Cardiac muscle cell (in vitro differentiated cells and primary cell): ENCODE measurements at places on chromosomes 5 and 9.

- DNase-seq, result peak; percentile 36
These were observed 32.0 kb upstream of the DMRT2 start for GRCh38 chr9:1018121-1018520.

DNA sequence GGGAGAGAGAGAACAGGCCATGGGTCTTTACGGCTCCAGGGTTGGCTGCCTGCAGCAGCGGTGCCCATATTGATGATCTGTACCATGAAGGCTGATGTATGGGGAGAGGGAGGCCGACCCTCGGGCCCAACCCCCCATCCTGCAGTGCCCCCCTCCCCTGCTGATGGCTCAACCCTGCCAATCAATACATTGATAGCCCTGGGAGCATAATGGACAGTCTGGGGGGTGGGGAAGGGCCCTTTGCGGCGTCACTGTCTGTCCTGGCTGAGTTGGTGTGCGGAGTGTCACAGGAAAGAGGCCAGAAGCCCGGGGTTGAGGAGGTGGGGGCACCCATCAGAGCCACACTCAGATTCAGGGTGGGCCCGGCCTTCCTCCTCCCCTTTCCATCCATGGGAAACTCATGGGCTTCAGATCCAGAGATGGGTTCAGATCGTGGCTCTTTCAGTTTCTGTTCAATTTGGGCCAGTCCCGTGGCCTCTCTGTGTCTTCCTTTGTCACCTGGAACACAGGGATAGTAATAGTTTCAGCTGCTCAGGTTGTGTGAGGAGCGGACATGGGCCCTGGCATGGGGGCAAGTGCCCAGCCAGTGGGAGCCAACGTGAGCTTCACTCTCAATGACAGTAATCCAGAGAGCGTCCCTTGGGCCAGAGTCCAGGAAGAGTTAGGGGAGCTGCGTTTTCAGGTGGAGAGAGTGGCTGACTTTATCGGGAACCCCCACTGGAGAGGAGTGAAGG lies 9.5 kb downstream of the FGF18 start:
- DNase-seq, result no peak

DNA sequence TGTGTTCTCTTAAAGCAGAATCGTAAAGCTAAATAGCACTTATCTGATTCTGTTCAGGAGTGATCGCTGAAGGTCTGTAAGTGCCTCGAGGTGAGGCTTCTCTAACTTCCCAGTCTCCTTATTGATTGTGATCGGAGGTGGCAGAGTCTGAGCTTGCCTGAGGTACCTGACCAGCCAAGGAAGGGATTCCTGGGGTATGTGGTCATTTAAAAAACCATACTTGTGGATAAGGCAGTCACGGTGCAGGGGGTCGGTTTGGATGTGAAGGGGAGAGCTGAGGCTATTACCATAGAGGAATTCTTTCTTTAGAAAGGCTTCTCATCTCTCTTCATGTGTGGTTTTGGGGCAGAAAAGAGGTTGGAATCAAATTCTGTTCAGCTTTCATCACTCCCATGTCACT lies 193.7 kb downstream of the TLE4 start:
- DNase-seq, result no peak

GRCh38 chr9:135504262-135505243 lies 4.1 kb downstream of the MRPS2 start:
- DNase-seq, result peak; percentile 75

- peak; percentile 13 for DNase-seq
These were observed 9.0 kb downstream of the FOCAD start for GRCh38 chr9:20693068-20693467.

DNA sequence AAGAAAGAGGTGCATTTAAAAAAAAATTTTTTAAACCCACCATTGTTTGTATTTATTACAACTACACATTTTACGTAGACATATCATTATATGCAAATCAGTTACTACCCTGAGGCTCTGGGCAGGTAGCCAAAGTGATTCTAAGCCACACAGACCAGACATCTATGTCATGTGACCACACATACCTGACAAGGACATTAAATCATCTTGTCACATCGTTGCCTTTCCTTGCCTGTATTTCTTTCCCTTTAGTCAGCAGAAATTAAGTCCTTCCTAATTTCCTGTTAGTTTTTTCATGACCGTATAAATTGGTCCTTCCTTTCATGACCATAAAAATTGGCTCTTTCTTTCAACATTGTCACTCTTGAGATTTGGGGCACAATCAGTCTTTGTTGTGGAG lies 134.2 kb upstream of the MARCHF11 start:
- no peak for DNase-seq

DNA sequence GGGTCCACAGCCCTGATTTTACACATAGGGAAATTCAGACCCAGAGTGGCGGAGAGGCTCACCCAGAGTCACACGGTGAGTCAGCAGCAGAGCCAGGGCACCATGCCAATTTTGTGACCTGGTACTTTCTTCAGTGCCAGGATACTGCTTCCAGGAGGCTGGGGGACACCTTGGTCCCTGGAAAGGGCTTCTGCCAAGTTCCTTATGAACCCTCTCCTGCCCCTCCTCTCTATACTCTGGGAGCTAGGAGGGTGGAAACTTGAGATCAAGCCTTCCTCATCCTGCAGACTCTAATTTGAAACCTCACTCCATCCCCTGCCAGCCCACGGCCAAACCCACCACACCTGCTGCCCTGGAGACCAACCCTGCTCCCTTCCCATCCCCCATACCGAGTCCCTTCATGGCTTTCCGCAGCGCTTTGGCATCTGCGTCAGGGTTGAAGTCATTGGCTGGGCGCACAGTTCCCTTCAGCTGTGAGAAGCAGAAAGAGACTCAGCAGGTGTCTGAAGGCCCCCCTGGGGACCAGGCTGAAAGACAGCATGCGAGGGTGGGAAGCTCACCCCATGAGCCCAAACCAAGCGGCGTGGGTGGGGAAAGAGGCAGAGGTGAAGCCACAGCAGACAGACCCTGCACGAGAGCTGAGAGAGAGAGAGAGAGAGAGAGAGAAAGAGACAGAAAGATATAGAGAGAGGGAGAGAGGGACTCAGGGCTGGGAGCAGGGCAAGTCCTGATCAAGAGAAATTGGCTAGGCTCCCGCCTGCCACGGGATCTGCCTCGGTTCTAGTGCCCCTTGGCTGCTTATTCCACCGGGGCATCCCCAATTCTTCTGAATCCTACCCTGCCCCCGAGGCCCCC lies 33.5 kb downstream of the ANXA6 start:
- DNase-seq, result peak; percentile 22

- DNase-seq, result no peak
These were observed 117.0 kb downstream of the SSBP2 start for GRCh38 chr5:81633891-81634290.

GRCh38 chr9:107044872-107045271 lies 181.9 kb downstream of the ZNF462 start:
- no peak for DNase-seq

- DNase-seq, result no peak
These were observed 249.6 kb downstream of the SLIT3 start for GRCh38 chr5:169051351-169051750.

DNA sequence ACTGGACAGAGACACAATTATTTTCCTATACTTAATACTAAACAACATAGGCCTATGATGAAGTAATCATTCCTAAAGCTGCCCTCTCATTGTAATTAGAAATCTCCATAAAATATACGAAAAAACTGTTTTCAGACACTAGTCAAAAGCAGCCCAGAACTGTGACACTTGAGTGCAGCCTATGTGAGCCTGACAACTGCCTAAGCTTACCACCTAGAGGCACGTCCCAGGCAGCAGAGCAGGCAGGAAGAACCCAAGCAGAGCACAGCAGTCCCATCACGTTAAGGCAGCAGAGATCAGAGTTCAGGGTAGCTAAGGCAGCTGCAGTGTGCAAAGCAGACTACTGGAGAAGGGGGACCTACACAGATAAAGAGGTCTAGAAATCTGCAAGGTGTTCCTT lies 46.4 kb downstream of the GOLPH3 start:
- DNase-seq, result no peak

- DNase-seq, result no peak
These were observed 18.9 kb upstream of the NPR3 start for GRCh38 chr5:32692036-32692746.

DNA sequence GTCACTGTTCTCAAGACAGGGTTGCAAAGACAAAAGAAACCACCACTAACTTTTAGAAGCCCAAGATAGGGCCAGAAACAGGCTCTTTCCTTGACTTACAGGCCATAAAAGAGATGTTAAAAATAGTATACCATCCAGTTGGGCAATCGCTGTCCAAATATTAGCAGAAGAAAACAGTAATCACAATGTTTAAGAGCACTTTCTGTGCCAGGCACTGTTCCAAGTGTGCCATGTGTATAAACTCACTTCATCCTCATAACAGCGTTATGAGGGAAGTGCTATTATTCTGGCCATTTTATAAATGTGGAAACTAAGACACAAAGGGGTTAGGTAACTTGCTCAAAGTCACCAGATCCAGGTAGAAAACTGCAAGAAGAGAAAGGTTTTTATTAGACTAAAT lies 111.7 kb downstream of the KCNN2 start:
- DNase-seq, result no peak

DNA sequence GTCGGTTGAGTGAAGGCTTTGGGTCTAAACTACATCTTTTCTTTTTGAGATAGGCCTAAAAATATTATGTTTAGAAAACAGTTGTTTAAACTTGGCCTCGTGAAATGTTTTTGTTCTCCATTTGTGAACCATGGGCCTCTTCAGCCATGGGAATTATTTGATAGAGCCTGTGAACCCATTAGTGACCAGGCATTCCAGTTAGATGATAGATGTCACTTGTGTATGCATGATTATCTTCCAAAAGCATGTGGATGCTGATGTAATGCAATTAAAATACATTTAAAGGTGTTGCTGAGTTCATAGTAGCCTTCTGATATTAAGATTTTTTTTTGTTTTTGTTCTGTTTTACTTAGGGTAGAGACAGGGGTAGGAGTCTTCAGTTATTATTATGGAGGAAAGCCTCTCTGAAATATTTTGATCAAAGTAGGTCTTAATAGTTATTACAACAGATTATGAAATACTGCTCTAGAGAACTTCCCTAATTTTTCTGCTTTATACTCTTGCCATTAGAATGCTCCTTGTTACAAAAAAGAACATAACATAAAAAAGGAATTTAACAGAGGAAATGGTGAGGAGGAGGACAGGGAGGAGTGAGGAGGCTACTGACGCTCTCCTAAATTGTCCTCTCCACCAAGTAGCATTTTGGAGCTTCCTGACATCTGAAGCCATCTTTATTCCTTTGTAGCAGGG lies 32.9 kb downstream of the CPEB4 start:
- DNase-seq, result no peak

DNA sequence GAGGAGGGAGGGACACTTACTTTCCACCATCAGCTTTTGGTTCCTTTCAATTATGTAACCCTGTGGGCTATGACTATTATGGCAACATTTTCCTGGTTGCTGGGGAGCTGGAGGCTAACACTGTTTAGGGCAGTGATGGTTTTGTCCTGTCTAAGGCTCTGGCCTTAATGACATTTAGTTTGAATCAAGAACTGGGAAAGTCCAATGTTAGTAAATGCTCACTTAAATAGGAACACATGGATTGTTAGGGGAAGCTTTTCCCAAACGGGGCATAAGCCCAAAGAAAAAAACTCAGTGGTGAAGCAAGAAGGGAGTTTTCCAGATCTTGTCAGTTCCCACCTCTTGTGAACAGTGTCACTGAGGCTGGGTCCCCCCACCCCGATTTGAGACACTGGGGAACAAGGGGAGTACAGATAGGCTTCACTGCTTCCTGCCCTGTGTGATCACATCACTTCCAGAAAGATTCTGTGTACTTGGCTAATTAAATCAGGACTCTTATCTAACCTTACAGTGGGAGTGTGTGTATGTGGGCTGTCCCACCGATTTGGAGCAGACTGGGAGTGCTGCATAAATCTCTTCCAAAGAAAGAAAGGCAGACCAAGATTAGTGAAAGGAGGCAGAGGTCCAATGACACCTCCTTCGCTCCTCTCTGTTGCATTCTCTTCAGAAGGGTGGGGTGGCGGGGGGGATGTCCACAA lies 206.4 kb downstream of the PTTG1 start:
- DNase-seq, result no peak

- DNase-seq, result peak; percentile 76
These were observed at the start of gene PLPPR1 for GRCh38 chr9:101028346-101029314. Gene PLPPR1, plus strand, starts transcription at chr9:101028727.

DNA sequence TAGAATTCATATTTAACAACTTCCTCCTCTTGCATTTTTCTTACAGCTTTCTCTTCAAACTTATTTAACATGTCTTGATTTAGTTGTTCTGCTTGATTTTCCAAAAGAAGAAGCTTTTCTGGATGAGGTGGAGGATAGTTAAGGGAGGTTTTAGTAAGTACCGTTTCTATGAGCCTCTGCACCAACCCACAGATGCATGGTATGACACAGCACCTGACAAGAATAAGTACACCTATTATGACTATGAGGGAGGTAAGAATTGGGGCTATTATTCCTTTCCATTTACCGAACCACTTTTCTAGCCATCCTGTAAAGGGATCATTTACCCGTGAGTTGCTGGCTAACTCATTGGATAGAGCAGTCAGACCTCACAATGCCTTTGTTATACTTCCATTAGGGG lies 2.5 kb upstream of the HMGCS1 start:
- DNase-seq, result no peak

DNA sequence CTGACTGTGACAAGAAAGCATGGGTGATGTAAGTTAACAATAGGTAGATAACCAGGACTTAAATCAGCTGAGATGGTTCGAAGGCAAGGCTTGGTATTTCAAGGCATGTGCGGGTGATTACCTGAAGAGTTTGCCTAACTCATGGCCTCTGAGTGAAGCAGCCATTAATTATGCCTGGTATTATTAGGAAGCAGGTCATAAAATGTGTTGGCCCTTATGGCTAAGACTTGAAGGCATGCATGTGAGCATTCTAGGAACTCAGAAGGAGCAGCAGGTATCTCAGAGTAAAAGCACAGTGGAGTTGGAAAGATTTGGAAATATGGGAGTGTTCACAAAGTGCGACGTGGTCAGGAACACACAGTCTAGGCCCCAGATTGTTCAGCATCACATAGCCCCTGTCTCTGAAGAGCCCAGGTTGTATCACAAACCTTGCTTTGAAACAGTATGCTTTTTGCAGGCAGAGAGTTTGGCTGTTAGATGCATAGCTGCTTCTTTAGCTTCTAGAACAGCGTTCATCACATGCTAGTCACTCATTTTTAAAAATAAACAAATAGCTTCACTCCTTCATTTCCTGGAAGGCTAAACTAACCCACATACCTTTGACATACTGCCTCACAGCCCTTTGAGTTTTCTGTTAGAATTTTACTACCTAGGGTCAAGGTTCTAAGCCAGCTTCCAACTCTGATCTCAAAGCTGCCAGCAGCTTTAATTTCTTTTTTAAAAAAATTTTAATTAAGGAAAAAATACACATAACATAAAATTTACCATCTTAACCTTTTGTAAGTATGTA lies 2.1 kb downstream of the HEXB start:
- DNase-seq, result no peak

DNA sequence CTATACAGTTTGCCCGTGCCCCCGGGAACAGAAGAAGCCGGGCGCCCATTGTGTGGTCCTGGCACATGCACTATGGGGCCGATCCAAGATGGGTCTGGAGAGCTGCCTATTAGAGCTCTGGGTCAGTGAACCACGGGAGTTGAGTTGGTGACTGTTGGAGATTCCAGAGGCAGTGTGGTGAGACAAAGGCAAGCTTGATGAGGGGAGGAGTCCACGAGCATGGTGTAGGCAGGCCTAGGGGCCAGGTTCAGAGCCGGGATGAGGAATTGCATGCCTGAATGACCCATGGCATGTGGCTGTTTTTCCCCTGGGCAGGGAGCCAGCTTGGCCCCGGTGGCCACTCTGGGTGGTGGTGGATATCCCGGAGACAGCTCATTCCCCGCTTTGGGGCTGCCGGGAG lies 84.4 kb upstream of the STC2 start:
- DNase-seq, result peak; percentile 17
